Effector CD4-positive, alpha-beta T cell (primary cell): ENCODE measurements at places on chromosomes 2 and 18.

GRCh38 chr2:222494104-222494739 lies 69.9 kb downstream of the SGPP2 start:
- no peak for DNase-seq

DNA sequence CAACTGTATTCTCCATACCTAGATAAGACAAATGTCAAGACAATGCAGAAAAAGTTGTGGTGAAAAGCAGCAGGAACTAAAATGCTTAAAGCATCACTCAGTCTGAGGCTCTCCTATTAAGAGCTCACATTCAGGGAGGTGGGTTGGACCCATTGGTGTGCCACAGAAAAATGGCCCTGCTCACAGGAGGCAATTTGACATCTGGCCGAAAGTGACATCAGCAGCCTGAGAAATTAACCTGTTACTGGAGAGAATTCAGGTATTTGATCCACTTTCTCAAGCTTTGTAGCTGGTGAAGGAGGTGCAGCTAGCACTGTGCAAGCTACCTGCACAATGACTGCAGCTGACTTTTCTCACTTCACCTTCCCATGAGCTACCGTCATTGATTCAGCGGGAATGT lies 86.0 kb downstream of the TMEM247 start:
- no peak for DNase-seq

- no peak for DNase-seq
These were observed 262.1 kb downstream of the EPHA4 start for GRCh38 chr2:221309892-221310583.

- DNase-seq = no peak
These were observed 247.1 kb downstream of the MYCN start for GRCh38 chr2:16187482-16187817.

GRCh38 chr2:216827073-216827720 lies 32.7 kb downstream of the TNP1 start:
- DNase-seq = no peak

GRCh38 chr2:40240070-40240469 lies 211.8 kb downstream of the SLC8A1 start:
- DNase-seq = no peak

- DNase-seq = no peak
These were observed 1801.1 kb upstream of the CELF4 start for GRCh38 chr18:39366656-39367055.

- DNase-seq = no peak
These were observed 230.4 kb downstream of the FAM210A start for GRCh38 chr18:13495961-13496360.
